ENCODE measurements at places on chromosomes 11 and 22. TPM values are rescaled to one million over a fixed set of nuclear protein-coding genes. Genes with fewer than 3 reads are reported as not detected.

DNA sequence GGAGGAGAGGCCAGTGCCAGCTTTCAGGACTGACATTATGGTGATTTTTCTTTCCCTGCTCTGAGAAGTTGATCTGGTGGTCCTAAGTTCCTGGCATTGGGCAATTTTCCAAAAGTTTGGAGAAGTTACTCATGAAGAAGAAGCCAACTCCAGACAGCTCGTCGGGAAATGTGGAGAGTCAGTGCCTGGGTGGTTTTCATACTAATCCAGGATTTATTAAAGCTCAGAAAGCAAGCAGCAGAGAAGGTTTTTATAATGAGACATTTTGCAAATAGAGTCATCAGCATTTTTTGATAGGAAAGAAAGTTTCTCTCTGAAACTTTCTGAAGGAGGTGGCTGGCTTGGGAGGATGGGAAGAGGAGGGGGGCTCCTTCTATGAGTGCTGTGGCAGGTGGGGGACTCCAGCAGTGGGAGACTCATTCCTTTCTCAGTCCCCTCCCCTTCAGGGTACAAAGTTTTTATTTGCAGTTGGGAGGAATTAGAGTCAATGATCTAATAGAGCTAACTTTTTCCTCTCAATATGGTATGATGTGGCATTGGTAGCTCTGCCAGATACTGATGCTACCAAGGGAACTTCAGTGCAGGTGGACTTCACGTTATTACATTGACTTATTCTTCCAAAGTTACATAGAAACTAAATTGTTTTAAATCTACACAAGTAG lies 55.4 kb downstream of the LIF start:
- DNase-seq = no peak

Gene LSP1
- not detected for total RNA-seq

- DNase-seq = peak; percentile 77
These were observed at the start of gene NUP160 for GRCh38 chr11:47847892-47848699. TSS of gene NUP160 (minus strand) at chr11:47848350. CDS start at chr11:47848318, 32 bp downstream.

GRCh38 chr11:19279451-19279850 lies 38.7 kb upstream of the E2F8 start:
- DNase-seq = no peak
